ENCODE measurements at places on chromosomes 12 and 14.

DNA sequence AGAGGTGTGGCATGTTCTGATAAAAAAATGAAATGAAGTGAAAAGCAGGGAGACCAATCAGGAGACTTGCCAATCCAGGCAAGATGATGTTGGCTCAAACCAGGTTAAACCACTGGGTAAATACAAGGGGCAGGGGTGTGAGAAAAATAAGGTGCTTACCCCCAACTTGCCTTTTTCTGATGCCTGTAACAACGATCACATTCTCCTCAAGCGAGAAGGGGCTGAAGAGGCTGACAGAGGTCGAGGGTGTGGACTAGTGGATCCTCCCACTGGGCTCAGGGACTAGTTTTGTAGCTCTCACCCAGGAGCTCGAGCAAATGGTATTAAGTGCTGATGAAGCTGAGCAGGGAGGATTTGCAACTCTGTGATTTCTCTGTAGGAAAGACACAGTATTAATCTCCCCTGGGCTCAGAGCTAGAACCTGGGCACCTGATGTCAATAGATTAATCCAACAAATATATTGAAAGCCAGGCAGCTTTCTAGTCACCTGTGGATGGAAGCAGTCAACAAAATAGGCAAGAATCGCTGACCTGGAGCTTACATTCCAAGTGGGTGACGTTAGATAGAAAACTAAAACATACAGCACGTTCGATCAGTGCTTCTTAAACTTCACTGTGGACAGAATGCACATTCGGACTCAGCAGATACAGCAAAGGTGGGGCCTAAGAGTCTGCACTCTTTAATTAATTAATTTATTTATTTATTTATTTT is 15.2 kb upstream of the EAPP start:
- DNase-seq: no peak

DNA sequence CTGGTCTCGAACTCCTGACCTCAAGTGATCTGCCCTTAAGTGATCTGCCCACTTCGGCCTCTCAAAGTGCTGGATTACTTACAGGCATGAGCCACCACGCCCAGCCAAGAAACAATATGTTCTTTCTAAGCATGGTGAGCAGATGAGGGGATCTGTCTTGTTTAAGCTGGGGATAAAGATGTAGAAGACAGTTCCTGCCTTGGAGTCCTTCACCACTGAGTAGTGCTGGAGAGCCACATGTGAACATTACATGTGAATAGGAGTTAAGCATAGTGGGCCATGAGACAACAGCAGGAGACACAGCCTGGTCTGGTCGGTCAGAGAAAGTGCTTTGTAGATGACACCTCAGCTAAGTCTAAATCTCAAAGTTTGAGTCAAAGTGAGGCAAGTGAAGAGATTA is 26.0 kb downstream of the TMBIM6 start:
- no peak for DNase-seq

GRCh38 chr14:89014569-89014850 is 190.1 kb downstream of the TTC8 start:
- DNase-seq: no peak

GRCh38 chr14:25477316-25478098 is 427.6 kb upstream of the STXBP6 start:
- no peak for DNase-seq

DNA sequence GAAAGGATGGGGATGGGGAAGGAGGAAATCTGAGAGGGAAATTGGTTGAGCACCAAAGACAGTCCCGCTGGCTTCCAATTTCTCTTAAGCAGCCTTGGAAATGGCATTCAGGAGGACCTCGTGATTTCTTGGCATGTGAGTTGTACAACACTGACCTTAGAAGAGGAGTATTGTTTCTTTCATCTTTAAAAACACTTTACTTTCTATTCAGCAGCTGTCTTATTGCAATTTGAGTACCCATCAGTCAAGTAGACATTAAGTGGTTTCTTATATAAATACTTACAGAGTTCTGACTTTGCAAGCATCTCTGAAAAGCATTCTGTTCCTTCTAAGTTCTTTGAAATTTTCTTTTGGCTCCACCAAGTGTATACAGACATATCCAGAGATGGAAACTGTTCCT is 83.2 kb downstream of the LMNTD1 start:
- no peak for DNase-seq

DNA sequence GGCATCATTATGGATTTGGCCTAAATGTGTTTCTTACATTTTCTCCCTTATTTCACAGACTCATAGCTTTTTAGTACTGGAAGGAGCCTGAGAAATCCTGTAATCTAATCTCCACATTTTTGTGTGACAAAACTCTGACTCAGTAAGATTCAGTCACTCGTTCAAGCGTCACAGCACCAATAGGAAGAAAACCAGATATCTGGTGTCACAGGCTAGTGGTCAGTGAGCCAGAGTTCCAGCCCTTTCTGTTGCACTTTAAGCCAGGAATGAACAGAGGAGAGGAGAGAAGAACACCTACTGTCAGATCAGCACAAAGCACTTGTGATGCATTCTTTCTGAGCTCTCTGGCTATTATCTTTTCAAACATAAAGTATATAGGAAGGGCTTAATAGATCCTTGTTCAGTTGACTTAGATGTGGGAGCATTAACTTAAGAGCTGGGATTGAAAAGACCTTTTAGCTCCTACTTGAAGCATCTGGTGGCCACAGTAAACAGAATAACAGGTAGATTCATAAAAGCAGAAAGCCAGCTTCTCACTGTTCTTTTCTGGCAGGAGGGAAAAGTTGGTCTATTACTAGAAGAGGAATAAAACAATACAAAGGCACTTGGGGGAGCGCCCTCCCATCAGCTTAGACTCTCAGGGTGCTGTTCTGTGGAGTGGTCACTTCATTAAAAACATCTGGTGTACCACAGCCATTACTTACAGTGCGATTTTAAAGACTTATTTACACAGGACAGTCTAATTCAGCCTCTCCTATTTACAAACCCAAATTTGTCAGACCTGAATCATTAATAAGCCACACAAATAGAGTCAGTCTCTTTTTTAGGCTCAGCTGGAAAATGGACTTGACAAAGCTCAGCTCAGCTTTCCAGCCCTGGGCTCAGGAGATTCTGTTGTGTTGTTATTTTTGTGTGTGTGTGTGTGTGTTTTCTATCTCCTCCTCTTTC is 12.2 kb upstream of the NID2 start:
- DNase-seq: no peak

DNA sequence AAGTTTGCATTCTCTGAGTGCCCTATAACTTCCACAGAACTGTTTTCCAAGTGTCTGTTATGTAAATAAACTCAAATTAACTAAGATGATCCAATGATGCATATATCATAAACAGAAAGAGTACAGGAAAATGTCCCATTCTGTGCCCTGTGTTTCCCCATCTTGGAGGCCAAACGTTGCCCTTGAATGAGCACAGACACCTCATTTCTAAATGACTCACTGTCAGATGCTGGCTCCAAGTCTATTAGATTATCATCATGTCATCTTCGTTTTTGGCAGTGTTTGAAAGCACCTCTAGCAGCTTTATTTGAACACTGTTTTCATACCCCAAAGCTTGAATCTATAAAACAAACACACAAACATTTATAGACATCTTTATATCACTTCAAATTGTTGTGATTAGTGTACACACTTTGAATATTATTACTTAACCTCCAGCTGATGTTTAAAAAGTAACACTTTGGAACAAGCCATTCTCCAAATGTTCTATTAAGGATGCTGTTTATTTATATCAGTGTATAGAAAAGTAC is 424.2 kb downstream of the NOVA1 start:
- no peak for DNase-seq

- DNase-seq: no peak
Measured at GRCh38 chr14:81263777-81264410, 43.1 kb upstream of the GTF2A1 start.

- DNase-seq: no peak
Measured at GRCh38 chr12:77033658-77034536, 31.5 kb downstream of the E2F7 start.

- DNase-seq: no peak
Measured at GRCh38 chr14:26187996-26188620, 409.7 kb downstream of the NOVA1 start.

- DNase-seq: no peak
Measured at GRCh38 chr14:67982711-67983608, 163.4 kb downstream of the RAD51B start.

DNA sequence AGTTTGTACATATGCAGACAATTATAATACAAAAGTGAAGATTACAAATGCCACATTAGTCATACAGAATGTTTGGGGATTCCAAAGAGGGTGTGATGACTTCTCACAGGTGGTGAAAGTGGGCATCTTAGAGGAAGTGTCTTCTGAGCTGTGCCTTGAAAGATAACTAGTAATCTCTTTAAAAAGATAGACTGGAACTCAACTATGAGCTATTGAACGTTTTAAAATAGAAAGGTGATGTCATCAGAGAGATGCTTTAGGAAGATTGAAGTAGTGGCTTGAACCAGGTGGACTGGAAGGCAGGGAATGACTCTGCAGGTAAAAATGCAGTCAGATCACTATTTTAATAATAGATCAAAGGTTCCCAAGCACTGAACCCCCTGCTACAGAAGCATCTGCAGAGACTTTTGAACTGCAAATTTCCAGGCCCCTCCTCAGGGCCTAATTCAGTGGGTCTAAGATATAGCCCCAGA is 50.3 kb downstream of the SYT1 start:
- DNase-seq: no peak

DNA sequence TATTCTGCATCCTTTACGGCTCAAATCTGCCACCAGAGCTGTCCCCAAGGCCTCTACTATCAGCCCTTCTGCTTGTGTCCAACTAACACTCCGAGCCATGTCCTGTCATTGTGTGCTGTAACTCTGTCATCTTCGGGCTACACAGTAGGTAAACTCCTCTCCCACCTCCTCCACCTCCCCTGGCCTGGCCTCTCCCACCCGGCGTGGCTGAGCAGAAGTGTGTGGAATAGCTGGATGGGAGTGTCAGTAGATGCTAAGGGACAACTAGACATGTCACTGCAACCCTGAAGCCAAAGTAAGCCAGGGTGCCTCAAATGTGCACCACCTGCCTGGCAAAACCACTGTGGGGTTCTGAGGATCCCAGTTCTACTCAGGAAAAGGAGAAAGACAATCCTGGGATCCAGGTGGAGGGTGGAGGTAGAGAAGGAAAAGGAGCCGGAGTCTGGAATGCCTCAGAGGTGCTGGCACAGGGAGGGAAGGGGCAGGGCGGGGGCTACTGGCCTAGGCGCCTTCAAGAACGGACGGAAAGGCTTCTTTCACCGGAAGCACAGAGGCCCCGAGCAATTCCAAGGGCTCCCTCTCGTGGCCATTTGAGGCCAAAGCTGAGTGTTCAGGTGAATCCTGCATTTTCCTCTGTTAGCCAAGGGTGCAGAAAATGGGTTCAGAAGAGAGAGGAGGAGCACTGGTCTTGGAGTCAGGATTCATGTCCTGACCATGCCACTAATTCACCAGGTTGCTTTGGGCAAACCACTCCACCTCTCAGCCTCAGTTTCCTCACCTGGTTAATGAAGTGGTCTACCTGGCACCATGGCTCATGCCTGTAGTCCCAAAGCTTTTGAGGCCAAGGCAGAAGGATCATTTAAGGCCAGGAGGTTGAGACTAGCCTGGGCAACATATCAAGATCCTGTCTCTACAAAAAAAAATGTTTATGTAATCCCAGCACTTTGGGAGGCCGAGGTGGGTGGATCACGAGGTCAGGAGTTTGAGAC is 20.5 kb upstream of the FAM181A start:
- DNase-seq: peak; percentile 63

DNA sequence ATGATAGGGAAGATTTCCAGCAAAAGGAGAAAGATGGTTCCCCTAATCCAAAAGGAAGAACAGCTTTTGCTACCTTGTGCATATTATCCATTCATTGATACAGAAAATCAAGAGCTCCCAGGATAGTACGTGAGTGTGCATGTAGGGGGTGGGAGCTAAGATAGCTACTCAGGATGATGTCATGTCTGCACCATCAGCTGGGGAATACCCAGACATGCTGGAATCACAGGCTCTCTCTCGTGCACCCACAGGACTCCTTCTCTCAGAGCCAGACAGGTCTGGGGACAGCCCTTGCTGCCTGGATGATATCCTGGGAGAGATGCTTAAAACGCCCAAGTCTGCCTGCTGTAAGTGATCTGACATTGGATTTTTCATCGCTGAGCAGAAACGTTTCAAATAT is 38.9 kb downstream of the FOXN3 start:
- peak; percentile 9 for DNase-seq

DNA sequence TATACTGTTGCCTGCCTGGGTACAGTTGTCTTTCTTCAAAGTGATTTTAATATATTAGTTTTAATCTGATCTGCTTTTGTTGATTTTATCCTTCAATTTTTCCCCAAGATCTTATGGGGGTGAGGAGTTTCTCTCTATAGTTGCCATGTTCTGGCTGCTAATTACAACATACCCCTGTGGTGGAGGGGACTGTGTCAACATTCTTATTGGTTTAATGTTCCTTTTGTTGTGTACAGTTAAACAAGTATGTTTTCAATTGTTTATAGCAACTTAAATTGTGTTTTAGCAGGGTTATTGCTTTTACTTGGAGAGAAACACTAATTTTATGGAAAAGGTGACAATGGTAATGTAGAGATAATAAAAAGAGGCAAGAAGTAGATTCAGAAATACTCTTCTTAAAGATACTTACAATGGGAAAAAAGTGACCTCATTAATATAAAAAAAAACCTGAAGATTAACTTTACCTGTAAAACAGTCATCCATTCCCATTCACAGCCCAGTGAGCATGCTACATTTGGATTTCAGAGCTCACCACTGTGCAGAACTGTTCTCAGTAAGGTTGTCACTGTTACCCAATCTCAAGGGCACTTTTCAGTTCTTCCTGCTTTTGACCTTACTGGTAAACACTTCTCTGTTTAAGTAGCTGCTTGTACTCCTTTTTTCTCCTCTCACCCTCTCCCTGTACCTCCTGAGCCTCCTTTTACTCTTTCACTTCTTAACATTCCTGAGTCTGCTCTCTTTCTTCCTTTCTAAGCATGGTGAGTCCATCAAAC is 8.1 kb upstream of the LRRK2 start:
- DNase-seq: no peak

DNA sequence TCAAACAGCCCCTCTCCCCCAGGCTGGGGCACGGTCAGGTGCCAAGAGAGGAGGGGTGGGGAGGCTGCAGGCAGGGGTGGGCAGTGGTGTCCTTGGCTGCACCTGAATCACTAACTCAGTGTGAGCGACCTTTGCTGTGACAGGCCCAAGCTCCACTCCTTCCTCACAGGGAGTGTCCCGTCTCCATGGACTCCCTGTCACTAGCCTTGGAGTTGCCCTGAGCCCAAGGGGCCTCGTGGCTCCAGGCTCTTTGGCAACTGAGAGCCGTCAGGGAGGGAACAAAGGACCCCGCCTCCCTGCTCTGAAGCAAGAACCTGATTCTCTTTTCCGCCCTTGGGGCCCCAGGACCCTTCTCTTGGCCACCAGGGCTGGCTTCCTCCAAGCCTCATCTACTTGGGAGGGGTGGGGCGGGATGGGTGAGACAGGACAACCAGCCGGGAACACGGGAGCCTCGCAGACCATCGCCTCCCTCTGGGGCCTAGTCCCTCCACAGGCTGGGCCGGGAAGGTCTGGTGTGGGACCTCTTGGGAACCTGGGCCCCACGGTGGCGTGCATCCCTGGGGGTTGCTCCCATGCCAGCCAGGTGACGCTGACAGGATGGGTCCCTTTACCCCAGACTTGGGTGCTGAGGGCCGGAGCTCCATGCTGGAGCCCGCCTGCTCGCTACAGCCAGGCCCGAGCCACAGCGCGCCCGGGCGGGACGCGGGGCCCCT is 935 bp upstream of the ADSS1 start:
- DNase-seq: no peak
